ENCODE measurements at places on chromosomes 3 and 15.

- no peak for DNase-seq
Measured at GRCh38 chr3:124587053-124587408, 143.2 kb upstream of the UMPS start.

GRCh38 chr15:62120776-62121175 lies 44.3 kb downstream of the C2CD4B start:
- no peak for DNase-seq

- no peak for DNase-seq
Measured at GRCh38 chr3:56547486-56547885, 9.5 kb upstream of the CCDC66 start.

GRCh38 chr15:48800811-48801455 lies 9.9 kb downstream of the CEP152 start:
- no peak for DNase-seq

- DNase-seq = no peak
Measured at GRCh38 chr3:151322511-151322910, 5.9 kb upstream of the GPR87 start.

All from activated CD8-positive, alpha-beta memory T cell treated with anti-CD3 and anti-CD28 coated beads, Interleukin-2, amount 10 ng/mL, durations not matched to agents 7 days and 5 days (primary cell).